Activated T-helper 17 cell treated with anti-CD3 and anti-CD28 coated beads, Interleukin-2, amount 50 U/mL, for 72 hours (primary cell): ENCODE measurements at places on chromosomes 6 and 20.
A peak's percentile ranks its signal among the peaks of the same experiment; 100 is the strongest.

DNA sequence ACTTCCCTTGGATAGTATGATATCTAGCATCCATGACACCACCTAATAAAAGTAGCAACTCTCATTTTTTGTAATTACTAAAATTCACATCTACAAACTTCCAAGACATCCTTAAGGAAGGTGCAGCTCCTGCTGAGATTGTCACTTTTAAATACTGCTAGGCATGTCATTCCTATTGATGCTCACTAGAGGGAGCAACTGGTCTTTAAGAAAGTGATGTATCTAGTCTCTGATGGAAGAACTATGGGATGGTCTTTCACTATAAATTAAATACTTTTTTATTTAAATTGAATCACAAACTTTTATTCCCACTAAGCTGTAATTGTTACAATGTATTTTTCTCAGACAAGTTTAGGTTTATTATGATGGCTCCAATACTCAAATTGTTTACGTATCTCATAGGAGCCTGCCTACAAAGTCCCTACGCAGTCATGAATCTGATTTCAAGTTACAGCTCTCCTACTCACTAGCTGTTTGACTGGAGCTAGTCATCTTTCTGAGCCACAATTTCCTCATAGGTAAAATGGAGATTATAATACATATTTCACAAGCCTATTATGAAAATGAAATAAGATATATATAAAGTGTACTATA lies 8.1 kb upstream of the TSPYL1 start:
- ATAC-seq = no peak

DNA sequence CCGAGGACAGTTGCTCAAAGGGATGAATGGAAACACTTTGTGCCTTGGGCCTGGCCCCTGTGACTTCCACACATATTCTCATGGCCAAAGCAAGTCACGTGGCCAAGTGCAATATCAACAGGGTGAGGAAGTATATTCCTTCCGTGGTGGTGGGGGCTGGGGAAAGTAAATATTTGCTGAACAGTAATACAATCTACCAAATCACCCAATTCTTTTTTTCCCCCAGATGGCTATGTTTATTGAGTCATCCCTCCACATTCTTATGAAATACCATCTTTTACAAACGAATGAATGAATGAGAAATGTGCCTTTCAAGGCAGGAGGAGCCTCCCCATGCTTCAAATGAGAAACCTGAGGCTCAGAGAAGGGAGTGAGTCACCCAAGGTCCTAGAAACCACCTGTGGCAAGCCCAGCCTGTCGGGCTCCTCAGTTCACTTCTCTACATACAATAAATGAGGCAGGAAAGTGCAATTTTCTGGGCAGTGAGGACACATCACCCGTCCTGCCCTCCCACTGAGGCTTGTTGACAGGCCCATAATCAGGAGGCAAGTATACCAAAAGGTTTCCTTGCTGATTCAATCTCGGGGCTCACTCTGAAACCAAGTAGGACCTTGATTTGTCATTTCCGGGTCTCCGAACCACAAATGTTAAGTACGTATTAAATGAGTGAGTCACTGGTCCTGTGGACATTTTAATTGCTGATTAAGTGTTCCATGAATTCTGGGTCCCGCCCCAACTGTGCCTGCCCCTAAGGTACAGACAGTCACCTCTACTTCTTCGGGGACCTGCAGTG lies 25.3 kb upstream of the TOP1 start:
- peak; percentile 91 for ATAC-seq

DNA sequence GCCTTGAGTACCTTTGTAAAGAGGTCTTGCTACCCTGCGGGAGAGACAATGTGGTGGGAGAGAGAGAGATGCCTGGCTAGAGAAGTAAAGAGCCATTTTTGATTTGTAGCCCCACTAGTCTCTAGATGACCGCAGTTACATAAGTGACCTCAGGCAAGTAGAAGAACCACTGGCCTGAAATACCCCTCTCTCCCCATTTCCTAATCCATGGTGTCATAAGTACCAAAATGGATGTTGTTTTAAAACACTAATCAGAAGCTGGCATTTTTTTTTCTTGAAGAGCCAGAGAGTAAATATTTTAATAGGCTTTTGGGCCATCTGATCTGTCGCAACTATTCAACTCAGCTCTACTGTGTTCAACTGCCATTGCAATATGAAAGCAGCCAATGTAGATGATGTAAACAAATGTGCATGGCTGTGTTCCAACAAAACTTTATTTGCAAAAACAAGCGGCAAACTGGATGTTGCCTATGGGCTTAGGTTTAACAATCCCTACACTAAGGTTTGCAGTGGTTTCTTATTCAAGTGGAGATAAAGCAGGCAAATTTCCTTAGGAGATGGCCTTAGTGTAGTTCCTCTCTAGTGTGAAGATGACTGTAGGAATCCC lies 36.5 kb downstream of the RARS2 start:
- ATAC-seq = no peak

- ATAC-seq = no peak
Measured at GRCh38 chr20:4045082-4045481, 29.7 kb upstream of the RNF24 start.

DNA sequence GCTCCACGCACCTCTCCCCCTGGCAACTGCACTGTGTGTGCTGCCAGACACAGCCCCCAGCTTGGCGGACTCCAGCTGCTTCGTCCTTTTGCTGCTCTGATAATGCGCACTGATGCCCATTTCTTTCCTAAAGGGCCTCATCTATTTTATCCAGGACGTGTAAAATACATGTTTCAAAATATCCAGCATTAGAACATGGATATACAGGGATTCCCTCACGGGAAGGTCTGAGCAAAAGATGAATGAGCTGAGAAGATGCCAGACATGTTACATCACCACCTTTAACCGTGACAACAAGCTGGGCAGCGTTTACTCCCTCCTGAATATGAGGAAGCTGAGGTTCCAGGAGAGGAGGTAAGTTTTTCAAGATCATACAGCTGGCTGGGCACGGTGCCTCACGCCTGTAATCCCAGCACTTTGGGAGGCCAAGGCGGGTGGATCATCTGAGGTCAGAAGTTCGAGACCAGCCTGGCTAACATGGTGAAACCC lies 32.8 kb downstream of the TNXB start:
- ATAC-seq = no peak

DNA sequence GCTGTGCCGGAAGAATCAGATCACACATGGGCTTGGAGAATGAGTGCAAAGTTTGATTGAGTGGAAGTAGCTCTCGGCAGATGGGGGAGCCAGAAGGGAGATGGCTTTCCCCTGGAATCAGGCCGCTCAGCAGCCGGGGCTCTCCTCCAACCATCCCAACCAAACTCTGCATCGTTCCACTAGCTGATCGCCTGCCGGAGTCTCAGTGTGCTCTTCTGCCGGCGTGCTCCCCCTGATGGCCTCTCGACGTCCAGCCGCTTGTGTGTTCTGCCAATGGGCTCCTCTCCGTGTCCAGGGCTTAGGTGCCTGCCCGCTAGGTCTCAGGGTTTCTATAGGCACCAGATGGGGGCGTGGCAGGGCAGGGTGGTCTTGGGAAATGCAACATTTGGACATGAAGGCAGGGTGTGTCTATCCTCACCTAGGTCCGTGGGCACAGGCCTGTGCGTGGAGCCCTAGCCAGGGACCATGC lies 4.9 kb upstream of the BIRC7 start:
- ATAC-seq = no peak

- ATAC-seq = no peak
Measured at GRCh38 chr6:73538116-73538779, 17.4 kb upstream of the EEF1A1 start.

GRCh38 chr20:24379484-24379927 lies 89.9 kb upstream of the SYNDIG1 start:
- no peak for ATAC-seq

GRCh38 chr6:148064406-148065134 lies 278.1 kb upstream of the SASH1 start:
- no peak for ATAC-seq

DNA sequence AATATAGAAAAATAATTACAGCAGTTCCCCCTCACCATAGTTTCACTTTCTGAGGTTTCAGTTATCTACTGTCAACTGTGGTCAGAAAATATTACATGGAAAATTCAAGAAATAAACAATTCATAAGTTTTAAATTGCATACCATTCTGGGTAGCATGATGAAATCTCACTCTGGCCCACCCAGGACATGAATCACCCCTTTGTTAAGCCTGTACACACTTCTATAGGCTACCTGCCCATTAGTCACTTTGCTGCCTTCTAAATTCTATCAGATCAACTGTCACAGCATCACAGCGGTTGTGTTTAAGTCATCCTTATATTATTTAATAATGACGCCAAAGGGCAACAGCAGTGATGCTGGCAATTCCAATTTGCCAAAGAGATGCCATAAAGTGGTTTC lies 140.3 kb upstream of the RUNX2 start:
- ATAC-seq = peak; percentile 78

DNA sequence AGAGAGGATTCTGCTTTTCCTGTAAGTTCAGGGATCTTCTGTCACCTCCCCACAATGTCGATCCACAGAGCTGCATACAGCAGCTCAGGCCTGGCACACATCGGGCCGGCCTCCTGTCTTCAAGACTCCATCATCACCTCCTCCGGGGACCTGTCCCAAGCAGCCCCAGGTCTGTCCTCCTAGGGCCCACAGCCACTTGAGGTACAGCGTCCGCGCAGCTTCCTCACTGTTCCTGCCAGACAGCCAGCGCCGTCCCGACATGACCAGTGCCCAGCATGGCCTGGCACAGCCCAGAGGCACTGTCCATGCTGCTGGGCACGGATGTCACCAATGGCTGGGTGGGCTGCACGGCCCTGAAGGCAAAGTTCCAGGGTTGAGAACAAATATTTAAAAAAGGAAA lies 101.6 kb downstream of the DLL1 start:
- ATAC-seq = no peak

- no peak for ATAC-seq
Measured at GRCh38 chr6:95244751-95245150, 332.6 kb upstream of the MANEA start.

- peak; percentile 39 for ATAC-seq
Measured at GRCh38 chr6:125251516-125252220, 50.1 kb downstream of the HDDC2 start.

GRCh38 chr6:44263354-44264100 lies 1.8 kb downstream of the NFKBIE start:
- peak; percentile 42 for ATAC-seq

DNA sequence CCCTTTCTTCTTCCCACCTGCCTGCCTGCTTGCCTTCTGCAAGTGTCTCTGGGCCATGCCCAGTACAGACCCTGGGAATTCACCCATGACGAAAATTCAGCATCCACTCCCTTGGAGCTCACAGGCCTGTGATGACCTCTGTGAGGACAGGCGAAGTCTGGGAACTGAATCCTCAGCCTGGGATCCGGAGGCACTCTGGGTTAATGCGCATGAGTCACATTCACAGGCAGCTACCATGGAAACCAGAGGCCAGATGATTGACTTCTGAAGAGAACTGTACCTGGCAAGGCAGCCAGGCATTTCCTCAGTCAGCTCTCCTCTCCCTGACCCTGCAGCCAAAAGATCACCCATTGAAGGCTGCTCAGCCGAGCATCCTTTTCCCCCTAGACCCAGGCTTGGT lies 41.0 kb downstream of the SLC9A8 start:
- ATAC-seq = no peak

DNA sequence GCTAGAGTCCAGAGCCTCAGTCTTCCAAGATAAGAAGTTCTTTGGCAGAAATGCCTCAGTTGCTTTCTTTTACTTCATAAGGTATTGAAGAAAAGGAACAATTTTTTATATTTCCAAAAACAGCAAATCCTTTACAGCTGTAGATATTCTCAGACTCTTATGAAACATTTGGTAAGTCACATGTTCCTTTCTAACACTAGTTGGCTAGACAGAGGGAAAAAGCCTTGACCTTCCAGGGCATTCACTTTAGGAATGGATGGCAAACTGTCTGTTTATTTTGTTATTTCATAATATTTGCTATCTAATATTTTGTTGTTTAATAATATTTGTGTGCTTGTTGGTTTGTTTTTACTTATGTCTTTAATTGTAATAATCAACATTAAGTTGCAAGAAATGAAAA lies 140.8 kb downstream of the PTPRK start:
- no peak for ATAC-seq

DNA sequence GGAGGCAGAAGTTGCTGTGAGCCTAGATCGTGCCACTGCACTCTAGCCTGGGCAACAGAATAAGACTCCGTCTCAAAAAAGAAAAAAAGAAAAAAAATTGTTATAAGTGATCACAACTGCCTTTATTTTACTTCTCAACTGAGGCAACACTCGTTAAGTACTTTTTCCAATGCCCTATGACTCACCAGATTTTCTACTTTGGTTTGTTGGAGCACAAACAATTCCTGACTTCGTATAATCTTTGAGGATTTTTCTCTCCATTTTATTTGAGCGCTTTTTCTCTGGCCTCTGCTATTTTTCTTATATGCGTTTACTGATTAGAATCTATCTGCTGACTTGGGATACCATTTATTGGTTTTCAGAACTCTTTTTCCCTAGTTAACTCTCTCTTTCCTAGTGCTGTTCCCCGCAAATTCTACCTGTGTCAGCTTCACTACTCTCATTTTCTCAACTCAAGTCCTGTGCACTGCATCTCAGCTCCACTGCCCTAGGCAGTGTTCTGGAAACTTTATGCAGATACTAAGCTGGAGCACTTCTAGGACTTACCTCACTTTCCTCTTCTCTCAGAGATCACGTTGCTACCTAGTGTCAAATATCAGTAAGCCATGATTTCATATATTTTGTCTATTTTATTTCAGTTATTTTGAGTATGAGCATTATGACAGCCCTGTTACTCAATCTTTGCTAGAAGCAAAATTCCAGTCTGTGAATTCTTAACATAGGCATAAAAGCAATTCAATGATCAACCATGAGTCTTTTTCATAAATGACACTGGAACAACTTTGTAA lies 1120.1 kb upstream of the CITED2 start:
- no peak for ATAC-seq

DNA sequence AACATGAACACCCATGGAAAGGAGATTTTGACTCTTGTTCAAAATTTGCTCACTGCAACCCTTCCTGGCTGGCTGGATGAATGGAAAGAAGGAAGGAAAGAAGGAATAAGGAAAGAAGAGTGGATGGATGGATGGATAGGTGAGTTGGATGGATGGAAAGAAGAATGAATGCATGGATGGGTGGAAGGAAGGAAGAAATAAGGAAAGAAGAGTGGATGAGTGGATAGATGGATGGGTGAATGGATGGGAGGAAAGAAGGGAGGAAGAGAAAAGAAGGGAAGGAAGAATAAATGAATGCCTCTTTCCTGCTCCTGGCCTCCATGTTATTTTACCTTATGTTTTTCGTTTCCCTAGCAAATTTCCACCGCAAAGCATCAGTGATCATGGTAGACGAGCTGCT lies 74.2 kb upstream of the RIN2 start:
- ATAC-seq = no peak

GRCh38 chr6:26233649-26234420 lies 131.2 kb upstream of the BTN3A2 start:
- ATAC-seq = peak; percentile 70

DNA sequence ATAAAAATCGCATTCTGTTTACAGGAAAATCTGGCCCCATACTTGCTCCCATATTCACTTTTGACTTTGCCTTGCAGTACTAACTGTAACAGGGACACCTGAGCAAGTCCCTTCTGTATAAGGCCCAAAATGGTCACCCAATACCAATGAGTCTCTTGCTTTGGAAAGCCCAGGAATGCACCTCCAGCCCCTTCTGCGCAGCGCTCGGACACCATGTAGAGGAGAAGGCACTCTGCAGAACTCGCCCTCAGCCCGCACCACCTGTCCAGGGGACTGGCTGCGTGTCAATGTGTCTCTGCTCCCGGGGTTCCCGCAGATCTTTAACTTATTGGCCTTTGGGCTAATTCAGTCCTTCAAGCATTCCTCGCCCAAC lies 746 bp upstream of the PRND start:
- ATAC-seq = no peak

GRCh38 chr20:2875690-2876203 lies 2.5 kb downstream of the PTPRA start:
- ATAC-seq = no peak
